AG08396 (cell line): ENCODE measurements at places on chromosomes 2 and 18.

DNA sequence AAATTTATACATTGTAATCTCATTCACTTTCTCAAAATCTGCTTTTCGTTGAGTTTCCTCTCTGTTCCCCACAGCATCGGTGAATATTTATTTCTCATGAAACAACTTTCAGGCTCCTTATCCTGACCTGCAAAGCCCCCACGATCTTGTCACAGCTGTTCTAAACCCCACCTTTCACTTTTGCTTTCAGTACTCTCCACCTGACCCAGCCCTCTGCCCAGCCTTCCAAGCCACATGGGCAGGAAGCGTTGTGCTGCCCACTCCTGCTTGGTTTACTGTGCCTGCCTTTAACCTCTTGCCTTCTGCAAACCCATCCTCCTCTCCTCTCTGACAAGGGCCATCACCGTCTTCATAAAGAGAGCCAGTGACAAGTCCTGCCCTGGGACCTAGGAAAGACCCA, 262.5 kb downstream of the GALR1 start:
- DNase-seq = no peak

DNA sequence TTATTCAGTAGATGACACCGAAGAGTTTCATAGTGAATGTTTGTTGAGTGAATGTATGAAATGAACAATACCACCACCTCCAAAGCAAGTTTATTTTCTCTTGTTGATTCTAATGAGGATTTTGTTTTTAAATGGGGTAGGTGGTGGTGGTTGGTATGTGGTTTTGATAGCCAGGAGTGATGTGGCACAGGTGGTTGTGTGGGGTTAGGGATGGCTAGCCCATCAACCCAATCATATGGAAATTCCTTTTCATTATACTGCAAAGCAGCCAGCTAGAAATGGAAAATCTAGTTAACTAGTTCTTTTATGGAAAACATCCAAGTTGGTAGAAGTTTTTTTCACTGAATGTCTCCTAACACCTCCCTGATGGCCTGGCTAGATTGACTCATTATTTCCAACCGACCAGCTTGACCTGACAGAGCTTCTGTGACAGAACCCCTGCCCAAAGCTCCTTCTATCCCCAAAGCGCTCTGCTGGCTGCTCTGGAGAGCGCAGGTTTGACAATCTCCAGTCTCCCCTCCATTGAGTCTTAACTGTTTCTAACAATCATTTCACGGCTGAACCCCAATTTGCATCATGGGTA, 376.9 kb downstream of the MTX2 start:
- no peak for DNase-seq

- peak; percentile 81 for DNase-seq
Observed at GRCh38 chr2:27085673-27086089, 891 bp upstream of the KHK start.

DNA sequence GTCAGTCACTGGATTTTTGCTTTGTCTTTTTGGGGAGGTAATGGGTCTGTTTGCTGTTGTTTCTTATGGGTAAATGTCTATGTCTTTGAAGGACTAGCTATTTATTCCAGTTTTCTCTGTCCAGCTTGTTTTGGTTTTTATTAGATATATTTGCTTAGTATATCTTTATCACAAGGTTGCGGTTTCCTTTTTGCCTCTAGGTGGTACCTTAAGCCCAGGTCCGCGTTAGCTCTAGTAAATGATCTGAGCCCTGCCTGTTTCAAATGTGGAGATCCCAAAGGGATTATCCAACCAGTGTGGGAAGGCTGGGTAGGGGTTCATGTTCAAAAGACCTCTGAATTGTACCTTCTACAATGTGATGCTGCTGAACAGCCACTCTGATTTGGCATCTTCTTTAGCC, 114.5 kb downstream of the MYO3B start:
- no peak for DNase-seq

DNA sequence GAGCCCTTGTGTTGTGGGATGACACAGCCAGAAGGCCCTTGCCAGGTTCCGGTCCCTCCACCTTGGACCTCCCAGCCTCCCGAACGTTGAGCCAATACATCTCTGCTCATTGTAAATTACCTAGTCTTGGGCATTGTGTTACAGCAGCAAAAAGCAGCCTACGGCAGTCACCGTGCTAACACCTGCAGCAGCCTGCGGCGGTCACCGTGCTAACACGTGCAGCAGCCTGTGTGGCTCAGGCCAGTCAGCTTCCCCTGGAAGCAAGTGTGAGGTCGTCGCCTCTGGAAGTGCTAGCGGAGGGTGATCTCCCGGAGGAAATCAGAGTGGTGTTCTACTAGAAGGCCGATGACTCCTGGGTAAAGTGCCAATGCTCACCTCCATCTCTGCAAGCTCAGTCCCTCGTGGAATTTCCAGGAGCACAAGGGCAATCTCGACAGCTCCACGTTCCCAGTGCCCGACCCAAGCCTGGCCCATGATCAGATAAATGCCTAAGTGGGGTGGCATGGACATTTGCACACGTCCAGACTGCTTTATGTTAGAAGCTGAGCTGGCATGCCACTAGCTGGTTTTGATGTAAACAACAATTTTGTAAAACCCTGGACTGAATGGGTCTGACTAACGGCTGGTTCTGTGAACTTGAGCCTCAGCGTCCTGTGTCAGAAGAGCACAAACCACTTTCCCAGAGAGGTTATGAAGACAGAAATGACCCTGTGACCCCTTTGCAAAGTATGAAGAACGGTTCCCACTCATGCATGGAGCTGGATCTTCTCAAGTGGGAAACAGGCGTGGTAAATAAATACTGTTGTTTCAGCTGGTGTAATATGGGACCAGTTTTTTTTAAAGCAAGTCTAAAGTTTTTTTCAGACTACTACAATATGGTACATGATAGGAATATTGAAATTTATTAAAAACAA, 11.4 kb upstream of the CNDP1 start:
- no peak for DNase-seq

DNA sequence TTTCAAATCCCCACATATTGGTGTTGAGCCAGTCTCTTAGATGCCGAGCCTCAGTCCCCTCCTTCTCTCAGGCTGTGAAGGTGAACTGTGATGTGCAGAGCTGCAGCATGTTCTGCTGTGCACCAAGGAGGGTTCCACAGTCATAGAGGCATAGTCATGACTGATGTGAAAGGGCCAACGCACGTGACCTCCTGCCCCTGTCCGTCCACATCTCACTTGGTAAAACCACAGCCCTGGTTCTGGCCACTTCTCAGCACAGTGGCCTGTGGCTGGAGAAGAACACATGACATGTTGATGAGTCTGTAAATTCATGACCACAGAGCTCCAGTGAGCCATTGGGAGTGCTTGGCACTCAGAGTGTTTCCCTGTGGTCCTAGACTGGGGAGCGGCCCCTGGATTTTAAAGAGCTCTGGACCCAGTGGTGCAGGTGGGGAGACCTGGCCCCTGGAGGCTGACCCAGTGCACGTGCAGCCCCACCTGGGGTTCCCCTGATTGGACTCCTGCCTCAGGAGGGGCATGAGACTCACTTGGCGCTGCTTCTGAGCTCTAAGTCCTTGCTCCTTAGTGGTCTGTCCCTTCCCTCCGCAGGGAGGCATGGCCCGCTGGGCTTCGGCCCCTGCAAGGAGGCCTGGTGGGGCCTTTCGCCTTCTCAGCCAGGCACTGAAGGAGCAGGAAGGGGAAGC, 25.3 kb downstream of the INPP4A start:
- no peak for DNase-seq

GRCh38 chr2:177617849-177618248, 225.3 kb downstream of the AGPS start:
- DNase-seq = no peak

DNA sequence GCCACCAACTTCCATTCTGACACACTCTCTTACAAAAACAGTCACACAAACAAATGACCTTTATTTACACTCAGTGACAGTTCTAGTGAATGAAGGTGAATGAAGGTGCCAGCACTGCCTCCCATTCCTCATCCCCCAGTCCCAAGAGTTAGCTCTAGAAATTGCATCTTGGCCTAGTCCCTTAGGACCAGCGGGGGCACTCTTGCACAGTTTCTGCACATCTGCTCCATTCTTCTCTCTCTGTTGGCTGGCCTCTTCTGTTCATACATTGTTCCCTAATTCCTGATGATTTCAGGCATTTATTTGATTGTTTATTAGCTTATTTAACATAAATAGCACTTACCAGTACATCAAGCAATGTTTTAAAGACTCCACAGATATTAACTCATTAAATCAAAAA, 30.9 kb downstream of the GAREM1 start:
- no peak for DNase-seq

DNA sequence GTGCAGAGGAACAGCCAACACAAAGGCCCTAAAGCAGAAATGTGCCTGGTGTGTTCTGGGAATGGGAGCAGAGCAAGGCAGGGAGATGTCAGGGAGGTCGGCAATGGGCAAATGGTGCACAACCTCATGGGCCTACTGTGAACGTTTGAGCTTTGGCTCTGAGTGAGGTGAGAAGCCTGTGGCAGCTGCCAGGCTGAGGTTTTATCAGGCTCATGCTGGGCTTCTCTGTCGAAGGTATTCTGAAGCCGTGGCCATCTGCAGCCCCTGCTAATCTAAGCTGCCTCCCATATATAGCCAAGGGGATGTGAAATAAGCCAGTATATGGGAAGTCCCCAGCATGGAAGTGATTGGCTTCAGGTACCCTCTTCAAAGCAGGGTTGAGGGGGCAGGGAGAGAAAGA, 193.3 kb downstream of the SLC4A3 start:
- DNase-seq = no peak

DNA sequence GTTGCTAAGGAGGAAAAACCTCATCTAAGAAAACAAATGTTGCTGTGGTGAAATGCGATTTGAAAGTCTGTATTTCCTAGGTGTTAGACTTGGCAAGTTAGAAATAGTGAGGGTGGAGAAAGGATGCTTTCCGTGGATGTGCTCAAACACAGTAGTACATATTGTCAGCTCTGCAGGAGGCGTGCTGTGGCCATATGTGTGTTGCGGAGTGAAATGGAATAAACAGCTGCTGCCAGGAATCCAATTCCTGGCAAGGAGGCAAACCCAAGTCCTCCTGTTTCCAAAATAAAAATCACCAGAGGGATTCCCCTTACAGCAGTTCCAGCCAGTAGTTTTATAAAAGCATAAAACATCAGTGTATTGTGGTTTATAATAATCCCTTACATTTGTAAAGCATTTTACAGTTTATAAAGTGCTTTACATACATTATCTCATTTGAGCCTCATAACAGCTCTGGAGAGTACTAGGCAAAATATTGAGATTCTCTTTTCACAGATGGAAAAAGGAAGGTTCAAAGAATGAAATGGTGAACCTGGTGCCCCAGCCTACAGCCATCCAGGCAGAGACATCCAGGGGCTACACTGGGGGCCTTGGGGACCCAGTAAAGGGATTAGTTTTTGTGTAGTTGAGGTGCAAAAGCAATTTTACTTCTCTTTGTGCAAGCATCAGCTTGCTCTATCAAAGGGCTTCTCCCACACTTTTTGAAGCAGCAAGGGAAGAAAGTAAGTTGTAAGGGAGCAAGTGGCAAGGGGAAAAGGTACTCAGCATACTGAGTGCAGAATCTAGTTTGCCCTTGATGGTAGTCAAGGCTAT, 206.0 kb downstream of the AGPS start:
- DNase-seq = peak; percentile 20

GRCh38 chr2:64735504-64735903, 81.8 kb upstream of the SERTAD2 start:
- DNase-seq = no peak

GRCh38 chr2:235472443-235472842, 21.4 kb upstream of the AGAP1 start:
- no peak for DNase-seq

- DNase-seq = no peak
Observed at GRCh38 chr2:30393510-30393909, 53.5 kb upstream of the LCLAT1 start.

GRCh38 chr2:62292190-62292589, 96.3 kb downstream of the B3GNT2 start:
- no peak for DNase-seq

DNA sequence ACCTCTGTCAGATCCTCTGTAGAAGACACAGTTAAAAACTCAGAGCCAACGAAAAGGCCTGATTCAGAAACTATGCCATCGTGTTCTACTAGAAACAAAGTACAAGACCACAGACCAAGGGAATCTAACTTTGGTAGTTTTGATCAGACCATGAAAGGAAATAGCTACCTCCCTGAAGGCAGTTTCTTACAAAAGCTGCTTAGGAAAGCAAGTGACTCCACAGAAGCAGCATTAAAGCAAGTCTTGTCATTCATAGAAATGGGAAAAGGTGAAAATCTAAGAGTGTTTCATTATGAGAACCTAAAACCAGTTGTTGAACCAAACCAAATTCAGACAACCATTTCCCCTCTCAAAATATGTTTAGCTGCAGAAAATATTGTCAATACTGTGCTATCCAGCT, 58.2 kb downstream of the FSIP2 start:
- no peak for DNase-seq

DNA sequence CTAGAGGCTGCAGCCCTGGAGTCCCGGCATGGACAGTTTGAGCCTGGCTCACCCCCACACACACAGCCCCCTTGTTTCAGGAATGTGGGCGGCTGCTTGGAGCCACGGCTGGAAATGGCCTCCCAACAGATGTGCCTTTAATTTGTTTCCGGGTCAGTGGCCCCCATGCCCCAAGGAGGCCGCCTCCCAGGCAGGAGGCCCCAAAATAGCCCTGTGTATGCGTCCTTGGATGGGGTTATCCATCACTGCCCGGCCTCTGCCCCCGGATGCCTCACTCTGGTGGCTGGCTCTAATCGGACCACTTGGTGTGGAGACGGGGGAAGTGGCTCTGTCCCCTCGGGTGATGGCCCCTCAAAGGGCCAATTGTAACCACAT, 151.9 kb upstream of the MYCN start:
- no peak for DNase-seq

GRCh38 chr2:172438741-172439508, 11.5 kb downstream of the ITGA6 start:
- peak; percentile 40 for DNase-seq

DNA sequence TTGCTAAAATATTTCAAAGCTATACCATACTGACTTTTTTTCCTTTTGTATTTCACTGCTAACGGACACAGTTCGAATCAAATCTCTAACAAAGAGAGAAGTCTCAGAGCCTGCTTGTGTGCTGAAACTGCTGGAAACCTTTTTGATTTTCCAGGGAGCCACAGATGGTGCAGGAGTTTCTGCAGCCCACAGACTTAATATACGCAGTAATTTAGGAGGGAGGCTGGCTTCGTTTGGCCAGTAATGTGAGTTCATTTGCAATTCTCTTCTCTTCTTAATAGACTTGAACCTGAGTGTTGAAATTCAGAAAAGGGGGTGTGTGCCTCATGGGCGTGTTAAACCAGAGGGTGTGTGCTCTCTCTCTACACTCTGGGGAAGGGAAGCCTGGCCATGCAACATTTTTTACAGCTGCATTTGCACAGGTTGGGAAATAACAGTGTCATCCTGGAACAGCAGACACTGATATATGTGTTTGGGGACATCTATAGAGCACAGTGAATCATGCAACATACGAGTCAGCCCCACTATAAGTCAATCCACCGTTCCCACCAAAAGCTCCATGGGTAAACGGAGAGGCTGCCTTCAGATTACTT, 333.0 kb downstream of the CLIP4 start:
- DNase-seq = no peak

DNA sequence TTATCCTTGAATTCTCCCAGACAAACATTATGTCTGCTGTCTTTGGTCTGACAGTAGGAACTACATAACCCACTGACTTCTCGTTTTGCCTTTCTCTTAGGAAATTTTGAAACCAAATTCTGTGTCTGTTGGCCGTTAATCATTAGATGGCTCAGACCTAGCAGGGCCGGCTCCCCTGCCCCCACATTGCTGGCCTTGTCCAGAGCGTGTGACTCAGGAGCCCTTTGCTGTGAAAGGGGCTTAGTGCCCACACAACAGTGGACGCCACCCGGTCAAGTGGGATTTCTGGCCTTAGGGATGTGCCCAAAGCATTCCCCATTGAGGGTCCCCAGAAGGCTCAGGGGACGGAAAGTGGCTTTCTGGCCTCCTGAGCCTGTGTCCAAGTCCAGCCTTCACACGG, 137.5 kb downstream of the CTIF start:
- DNase-seq = no peak
